ENCODE measurements at places on chromosomes 2 and 18.
A peak's percentile ranks its signal among the peaks of the same experiment; 100 is the strongest.

DNA sequence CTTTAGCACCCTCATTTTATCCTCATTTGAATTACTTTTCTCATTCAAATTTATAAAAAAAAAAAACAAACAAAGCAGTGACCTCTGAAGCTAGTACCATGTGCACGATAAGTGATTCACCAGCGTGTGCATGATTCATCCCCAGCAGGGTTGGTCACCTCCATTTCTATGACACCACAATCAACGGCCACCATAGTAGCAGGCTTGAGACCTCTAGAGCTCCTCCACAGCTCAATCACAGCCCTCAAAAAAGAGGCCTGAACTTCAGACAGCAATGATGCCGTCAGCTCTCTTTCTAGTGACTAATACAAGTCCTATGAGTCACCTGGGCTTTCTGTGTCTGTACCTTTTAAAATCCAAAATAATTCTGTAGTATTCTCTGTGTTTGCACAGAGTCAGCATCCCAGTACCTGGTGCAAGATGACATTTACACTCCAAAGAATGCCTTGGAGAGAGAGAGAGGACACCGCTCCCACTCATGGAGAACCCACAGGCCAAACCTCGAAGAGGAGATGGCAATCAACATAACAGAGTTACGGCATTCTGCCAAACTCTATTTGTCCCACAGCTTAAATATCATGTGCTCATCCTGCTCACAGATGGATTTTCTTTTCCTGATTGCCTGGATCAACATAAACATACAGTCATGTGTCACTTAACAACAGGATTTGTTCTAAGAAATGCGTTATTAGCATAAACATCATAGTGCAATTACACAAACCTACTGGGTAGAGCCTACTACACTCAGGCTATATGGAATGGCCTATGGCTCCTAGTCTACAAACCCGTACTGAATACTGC, 58.7 kb downstream of the L3MBTL4 start:
- DNase-seq = no peak

- DNase-seq = no peak
Measured at GRCh38 chr2:38997781-38998180, 108.1 kb downstream of the ARHGEF33 start.

DNA sequence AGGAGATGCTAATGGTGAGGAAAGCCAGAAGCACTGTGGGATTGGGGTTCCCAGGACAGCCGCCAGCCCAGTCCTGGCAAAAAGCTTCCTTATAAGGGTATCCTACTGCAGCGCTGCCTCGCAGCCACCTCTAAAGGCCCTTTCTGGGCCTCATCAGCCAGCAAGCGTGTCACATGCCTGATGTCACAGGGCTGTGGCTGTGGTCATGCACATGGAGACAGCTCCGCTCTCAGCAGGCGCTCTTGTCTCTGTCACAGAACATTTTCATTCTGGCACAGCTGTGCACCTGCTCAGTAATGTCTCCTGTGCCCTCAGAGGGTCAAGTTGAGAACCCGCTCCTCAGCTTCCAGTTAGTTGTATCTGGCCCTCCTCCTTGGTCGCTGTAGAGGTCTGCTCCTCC, 17.7 kb upstream of the MAL start:
- no peak for DNase-seq

DNA sequence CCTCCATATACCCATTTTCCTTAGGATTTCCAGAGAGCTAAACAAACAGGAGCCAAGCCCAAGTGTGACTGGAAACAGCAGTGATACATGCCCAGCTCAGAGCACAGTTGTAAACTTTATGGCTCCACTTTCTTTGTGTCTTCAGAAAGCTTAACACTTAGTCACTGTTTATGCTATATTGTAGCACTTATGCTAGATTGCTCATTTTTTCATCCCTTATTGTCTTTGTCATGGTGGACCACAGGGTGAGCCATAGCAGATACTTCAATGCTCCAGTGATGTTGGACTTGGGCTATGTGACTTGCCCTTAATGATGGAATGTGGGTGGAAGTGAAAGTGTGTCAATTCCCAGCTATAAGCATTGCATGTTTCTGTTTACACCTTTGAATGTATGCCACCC, 401.6 kb downstream of the METTL4 start:
- no peak for DNase-seq

DNA sequence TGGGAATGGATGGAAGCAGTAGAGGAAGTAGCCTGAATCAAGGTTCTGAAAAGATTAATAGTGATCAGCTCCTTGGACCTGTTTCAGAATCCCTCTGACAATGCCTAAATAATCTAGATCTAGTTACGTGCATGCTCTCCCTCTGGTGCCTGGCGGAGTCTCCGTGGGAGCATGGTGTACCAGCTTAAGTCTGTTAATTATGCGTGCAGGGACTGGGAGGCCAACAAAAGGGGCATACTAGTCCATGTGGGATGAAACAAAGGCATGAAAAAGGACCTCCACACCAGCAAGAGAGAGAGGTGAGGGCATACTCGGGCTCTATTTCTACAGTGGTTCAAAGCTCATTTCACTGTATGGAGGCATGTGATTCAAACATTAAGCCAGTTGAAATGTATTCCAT, 200.3 kb downstream of the DPP4 start:
- DNase-seq = no peak

- DNase-seq = no peak
Measured at GRCh38 chr2:100767224-100767653, 52.7 kb upstream of the NPAS2 start.

DNA sequence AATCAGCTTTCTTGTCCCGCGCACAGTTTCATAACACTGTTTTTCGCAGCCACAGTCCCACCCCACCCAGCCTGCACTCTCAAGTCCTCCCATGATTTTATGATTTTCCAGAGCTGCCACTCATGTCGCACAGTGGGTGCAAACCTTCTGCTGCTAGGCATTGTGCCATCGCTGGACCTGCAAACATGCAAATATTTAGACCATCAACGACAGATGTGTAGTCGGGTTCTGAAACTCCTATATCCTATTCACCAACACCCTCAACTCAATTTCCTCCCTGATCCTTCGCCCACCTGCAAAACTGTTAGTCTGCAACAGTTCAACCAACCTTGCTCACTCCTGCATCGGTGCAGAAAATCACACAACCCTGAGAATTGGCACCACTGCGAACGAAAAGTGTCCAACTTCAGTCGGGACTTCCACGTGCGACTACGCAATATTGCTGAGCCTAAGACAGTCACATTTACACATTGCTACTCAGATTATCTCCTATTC, 871 bp upstream of the ALS2 start:
- DNase-seq = peak; percentile 9

DNA sequence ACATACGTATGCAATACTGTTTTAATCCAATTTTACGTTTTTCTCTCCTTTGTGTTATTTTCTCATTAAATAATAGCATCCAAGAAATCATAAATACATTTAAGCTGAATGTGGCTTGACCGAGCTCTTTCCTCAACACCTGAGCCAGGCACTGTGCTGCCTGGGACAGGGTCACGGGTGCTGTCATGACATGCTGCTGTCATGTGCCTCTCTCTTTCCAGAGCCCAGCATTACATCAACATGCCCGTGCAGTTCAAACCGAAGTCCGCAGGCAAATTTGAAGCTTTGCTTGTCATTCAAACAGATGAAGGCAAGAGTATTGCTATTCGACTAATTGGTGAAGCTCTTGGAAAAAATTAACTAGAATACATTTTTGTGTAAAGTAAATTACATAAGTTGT, 94.1 kb upstream of the LDLRAD4 start:
- DNase-seq = no peak

- DNase-seq = peak; percentile 78
Measured at GRCh38 chr18:24075767-24076597, 61.4 kb downstream of the TTC39C start.

DNA sequence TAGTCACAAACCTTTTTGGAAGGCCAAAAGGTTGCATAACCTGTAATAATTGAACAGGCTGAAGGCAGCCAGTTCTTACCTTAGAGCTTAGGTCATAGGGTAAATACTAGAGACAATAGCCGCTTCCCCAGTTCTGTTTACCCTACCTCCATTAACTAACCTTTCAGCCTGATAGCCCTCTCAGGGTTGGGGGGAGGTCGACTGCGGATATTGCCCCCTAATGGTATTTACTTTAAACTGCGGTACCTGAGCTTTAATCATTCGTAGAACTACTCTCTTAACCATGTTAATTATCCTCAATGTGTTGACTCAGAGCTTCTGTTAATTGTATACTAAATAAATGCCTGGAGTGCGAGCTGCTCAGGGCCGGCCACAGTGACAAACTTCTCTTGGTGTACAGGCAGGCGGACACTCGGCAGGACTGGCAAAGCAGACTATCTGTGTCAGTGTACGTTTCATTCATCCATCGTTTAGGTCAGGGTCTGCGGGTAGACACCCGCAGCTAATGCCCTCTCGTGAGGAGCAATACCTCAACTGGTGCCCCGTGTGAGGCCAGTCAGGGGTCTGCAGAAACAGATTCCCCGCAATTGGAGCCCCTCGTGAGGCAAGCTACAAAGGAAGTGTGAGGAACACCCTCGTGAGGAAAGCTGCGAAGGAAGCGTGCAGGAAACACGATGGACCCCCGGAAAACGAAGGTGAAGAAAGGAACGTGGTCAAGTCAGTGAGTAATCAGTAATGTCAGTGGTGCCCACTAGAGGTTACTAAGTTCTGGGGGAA, 115.3 kb upstream of the SCN7A start:
- no peak for DNase-seq

DNA sequence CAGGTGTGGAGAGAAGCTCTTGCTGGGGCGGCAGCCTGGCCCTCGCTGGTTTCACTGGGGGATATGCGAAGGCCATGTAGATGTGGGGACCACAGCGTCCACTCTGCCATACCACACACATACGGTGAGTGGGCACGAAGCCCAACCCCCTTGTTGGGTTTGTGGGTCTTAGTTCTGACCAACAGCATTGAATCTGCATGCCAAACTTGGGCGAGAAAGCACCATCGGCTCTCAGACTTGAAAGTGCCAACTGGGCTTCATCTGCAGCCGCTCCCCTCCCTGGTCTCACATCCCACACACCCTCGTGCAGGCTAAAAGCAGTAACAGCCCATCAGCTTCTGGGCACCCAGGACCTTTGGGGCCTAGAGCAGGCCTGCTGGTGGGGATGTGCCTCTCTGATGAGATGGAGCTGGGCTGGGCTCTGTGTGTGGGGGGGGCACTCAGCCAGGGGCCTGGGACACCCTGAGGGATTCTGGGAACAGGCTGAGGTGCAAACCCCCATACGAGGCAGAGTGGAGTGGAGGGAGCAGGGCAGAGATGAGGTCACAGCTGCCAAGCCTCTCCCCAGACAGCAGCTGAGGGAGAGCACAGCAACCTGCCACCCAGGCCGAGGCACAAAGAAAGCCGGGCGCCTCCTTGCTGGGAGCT, 264.4 kb downstream of the TWIST2 start:
- no peak for DNase-seq

DNA sequence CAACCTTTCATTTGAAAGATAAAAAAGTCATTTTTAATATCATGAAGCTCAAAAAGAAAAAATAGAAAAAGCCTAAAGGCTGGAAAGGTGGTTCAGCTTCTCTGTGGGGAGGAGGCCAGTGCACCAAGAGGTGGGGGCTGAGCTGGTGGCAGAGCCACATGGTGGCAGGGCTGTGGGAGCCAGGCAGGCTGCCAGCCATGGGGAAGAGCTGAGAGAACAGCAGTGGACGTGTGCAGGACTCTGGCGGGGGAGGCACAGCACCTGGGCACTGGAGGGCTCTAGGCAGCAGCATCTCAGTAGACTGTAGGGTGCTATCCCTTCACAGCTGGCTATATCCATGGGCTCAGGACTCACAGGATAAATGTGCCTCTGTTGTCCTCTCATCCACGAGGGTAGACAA, 47.8 kb downstream of the STK25 start:
- no peak for DNase-seq

DNA sequence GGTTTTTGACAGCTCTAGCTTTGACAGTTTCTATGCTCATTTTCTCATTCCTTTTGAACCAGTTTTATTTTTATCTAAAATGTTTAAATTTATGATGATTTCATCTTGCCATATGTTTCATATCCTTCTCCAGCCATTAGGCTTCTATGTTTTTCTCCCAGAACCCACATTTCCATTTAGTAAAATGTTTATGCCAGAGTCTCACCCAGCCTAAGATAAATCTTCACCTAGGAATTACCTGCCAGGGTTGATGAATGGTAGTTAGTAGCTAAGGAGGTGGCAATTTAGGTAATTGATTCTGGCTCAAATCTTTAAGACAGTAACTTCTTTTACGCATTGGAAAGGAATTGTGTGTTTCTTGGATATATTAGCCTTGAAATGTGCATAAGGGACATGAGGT, 83.6 kb downstream of the PRKRA start:
- DNase-seq = no peak

DNA sequence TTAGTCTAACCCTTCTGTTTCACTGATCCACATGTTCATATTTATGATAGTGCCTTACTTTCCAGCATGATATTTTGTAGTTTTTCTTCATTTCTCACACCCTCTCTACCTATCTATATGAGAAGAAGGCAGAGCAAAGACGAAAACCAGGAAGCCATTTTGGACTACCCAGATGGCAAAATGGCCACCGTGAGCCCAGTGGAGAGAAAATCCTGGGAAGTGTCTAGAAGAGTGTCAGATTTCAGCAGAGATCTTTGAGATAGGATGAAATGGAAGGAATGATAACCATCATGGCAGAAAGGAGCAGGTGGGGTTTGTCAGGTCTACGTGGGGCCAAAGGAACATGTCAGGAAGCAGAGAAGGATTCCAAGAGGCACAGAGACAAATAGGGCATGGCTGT, 84.0 kb upstream of the MYCN start:
- DNase-seq = no peak

DNA sequence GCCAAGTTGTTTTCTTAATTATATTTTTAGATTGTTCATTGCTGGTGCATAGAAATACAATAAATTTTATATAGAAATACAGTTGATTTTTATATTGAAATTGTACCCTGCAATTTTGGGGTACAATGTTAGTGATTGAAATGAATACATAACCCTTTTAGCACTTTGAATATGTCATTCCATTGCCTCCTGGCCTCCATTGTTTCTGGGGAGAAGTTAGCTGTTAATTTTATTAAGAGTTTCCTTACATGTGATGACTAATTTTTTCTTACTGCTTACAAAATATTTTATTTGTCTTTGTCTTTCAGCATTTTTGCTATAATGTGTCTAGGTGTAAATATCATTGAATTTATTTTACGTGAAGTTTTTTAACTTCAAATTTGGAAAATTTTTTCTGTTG, 176.5 kb upstream of the DCC start:
- no peak for DNase-seq

DNA sequence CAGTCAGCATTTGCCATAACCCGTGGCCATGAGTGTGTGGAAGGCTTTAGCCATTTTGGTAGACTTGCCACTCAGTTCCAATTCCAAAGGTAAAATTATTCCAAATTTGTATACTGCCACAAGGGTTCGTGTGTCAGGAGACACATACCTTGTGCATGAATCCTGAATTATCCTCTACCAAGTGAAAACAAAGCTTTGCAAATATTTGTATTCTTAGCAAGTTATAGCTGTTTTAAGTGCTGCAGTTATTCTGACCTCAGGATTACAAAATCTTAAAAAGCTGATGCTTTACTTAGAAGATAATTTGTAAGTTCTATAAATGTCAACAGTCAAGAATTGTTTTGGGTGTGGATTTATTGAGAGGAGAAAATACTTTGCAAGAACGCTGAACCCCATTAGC, 100.6 kb downstream of the ANTXR1 start:
- no peak for DNase-seq

GRCh38 chr2:57796527-57796926, 250.1 kb upstream of the VRK2 start:
- DNase-seq = no peak

GRCh38 chr2:217645896-217646295, 356.9 kb downstream of the TNS1 start:
- no peak for DNase-seq

- DNase-seq = no peak
Measured at GRCh38 chr18:54261894-54262293, 7.4 kb upstream of the POLI start.
